ENCODE measurements at places on chromosomes 7 and 10.

GRCh38 chr10:28664369-28664740 is 13.0 kb upstream of the BAMBI start:
- no peak for DNase-seq

GRCh38 chr10:48526011-48526821 is 78.7 kb downstream of the ARHGAP22 start:
- no peak for DNase-seq

- DNase-seq = no peak
These were observed 56.6 kb upstream of the GDF10 start for GRCh38 chr10:47243356-47243755.

GRCh38 chr7:1311406-1312135 is 78.9 kb downstream of the UNCX start:
- no peak for DNase-seq

- no peak for DNase-seq
These were observed 255.5 kb upstream of the C7orf33 start for GRCh38 chr7:148334959-148335577.

DNA sequence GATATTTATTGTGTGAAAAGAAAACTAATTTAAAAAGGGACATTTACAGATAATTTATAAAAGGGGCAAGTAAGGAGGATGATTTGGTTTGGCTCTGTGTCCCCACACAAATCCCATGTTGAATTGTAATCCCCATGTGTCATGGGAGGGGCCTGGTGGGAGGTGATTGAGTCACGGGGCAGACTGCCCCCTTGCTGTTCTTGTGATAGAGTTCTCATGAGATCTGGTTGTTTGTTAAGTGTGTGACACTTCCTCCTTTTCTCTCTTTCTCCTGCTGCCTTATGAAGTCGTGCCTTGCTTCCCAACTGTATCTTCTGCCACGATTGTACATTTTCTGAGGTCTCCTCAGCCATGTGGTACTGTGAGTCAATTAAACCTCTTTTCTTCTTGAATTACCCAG is 171.0 kb upstream of the SEMA3E start:
- no peak for DNase-seq

GRCh38 chr10:79361726-79362397 is 14.6 kb downstream of the PPIF start:
- DNase-seq = no peak

DNA sequence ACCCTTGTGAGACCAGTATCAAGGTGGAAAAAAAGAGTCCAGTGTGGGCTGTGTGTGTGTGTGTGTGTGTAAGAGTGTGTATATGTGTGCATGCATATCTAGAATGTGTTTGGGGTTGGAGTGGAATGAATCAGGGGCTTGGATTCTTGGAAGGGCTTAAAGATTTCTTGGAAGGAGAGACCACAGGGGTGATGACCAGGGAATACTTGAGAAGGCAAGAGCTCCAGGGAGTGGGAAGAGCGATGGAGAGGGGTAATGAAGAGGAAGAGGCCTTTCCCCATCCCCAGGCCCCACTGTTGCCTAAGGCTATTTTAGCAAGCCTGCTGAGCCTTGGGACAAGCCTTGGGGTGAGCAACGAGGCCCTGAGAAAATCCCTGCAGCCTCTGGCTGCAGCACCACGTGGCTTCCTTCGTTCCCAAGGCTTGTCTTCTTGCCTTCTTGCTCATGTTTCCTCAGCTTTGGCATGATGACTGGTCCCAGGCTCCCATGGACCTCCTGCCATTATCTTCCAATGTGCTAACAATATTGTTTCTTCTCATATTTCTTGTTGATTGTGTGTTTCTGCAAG is 663.4 kb downstream of the INHBA start:
- no peak for DNase-seq

- DNase-seq = no peak
These were observed 160.8 kb downstream of the PFKFB3 start for GRCh38 chr10:6363511-6363910.

DNA sequence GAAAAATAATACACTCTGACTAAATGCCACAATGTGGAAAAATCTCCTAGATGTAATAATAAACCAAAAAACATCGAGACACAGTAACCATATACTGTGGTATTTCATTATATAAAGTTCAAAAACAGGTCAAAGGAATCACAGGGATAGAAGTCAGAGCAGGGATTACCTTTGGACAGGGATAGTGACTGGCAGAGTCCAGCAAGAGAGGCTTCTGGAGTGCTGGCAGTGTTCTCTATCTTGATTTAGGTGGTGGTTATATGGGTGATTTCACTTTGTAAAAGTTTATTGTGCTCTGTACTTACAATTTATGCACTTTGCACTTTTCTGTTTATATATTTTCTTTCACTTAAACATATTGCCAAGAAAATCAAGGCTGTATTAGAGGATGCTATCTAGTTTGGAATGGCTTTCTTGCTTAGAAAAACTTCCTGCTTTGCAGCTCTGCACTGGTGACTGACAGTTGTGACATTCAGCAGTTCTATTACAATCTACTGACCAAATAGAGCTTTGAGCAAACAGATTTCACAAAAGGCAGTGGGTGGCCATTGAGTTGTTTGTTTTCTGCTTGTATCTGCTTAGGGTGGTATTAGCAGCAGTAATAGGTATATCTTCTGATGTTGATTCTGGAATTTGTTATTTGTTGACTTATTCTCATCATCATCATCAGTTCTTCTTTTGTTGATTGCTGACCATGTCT is 263.6 kb upstream of the LRGUK start:
- no peak for DNase-seq

- DNase-seq = no peak
These were observed 3.0 kb downstream of the NUP42 start for GRCh38 chr7:23184709-23185359.

DNA sequence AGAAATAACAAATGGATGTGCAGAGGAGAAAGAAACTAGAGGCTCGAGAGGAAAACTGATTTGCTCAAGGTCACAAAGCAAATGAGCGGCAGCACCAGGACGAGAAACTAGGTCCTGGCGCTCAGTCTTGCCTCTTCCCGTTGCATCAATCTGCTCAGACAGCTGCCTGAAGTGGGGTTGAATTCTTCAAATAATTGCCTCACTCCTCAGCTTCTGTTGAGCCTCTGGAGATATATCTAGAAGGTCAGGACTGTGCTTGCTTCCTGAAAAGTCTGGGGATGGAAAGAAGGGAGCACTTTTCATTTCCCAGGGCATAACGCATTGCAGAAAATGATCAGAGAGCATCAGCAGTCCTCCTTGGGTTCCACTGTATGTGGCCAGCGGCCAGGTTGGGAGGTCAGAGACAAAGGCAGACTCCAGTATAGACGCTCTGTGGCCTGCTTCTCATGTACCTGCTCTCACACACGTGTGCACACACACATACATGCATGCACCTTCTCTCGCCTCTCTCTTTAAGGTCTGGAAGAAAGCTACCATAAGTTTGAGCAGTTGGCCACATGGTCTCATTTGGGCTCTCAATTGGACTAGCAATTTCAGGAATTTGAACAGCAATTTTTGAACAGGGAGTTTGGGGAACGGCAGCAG is 83.7 kb upstream of the DUSP5 start:
- DNase-seq = no peak

DNA sequence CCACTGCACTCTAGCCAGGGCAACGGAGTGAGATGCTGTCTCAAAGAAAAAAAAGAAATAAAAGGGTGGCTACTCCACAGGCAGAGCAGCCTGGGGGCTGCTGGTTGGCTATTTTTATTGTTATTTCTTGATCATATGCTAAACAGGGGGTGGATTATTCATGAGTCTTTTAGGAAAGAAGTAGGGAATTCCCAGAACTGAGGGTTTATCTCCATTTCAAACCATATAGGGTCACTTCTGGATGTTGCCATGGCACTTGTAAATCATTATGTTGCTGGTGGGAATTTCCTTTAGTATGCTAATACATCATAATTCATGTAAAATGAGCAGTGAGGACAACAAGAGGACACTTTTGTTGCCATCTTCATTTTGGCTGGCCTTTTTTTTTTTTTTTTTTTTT is 52.1 kb upstream of the GHITM start:
- no peak for DNase-seq

DNA sequence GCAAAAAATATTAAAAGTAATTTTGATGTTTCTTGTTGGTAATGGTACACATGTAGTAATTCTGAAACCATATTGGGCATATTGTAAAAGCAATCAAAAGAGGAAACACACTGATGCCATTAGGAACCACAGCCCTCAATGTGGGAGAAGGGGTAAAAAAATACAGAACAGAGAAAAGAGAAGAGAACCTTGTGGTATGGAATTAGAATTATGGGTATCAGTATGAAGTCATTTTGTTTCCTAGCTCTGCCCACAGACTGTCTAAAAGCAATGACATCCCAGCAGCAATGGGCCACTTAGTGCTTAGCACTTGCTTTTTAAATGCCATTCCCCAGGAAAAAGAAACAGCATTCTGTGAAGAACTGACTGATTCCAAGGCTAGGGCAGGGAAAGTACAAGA is 61.5 kb downstream of the CPVL start:
- DNase-seq = no peak

- no peak for DNase-seq
These were observed 25.7 kb upstream of the LOXL4 start for GRCh38 chr10:98293550-98294269.

DNA sequence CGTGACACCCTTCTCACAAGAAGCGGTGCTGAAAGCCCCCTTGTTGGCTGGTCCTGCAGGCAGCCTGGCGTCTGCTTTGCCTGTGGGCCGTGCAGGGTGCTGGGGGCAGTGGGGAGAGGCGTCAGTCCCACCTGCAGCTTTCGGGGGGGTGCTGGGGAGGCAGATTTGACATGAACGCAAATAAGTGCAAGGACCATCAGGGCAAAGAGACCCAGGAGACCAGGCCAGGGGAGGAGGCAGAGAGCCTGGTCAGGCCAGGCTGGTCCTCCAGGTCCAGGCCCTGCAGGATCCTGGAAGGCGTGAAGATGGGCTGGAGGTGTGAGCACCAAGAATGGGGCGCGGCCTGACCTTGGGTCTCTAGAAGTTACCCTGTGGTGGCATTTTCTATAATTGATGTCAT is 81.6 kb downstream of the MGMT start:
- no peak for DNase-seq

GRCh38 chr10:35416619-35417312 is 80.5 kb downstream of the CCNY start:
- no peak for DNase-seq

DNA sequence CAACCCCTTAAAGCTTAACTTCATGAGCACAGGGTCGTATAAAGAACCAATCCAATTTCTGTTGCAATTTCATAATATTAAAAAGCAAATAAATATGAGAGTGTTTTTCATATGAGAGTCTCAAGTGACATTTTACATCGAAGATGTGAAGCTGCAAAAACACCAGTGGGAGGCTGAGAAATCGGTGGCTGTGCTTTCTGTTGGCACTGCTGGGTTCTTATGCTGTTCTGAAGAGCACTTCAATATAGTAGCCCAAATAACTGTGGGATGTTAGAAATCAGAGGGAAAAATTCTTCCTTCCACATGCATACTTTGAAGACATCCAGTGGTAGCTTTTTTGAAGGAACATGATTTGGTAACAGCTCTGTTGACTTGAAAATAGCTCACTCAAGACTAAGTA is 245.8 kb downstream of the ARHGAP21 start:
- DNase-seq = no peak

- no peak for DNase-seq
These were observed 680.5 kb downstream of the PARD3 start for GRCh38 chr10:34134602-34135001.

GRCh38 chr7:137695942-137696341 is 150.8 kb downstream of the DGKI start:
- no peak for DNase-seq

GRCh38 chr10:7534480-7534852 is 123.6 kb upstream of the SFMBT2 start:
- DNase-seq = no peak

DNA sequence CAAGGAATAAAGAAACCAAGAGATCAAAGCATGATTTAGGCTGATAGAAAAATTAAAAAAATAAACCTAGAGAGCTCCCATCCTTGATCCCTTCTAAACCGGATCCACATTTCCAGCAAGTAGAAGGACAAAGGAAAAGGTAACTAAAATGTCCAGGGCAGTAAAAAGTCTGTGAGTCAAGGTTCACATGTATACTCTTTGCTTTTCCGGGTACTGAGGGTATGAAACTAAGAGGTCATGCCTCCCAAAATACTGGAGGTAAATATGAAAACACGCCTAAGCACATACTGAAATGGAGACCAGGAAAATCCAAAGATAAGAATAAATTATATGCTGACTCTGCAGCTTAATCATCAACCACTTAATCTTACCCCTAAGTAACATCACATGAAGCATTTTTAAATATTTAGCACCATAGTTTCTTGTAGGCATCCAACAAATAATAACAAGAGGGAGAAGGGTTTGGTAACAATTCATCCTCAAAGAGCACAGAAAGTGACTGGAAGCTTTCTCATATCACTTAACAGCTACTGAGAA is 35.4 kb downstream of the JAZF1 start:
- no peak for DNase-seq

DNA sequence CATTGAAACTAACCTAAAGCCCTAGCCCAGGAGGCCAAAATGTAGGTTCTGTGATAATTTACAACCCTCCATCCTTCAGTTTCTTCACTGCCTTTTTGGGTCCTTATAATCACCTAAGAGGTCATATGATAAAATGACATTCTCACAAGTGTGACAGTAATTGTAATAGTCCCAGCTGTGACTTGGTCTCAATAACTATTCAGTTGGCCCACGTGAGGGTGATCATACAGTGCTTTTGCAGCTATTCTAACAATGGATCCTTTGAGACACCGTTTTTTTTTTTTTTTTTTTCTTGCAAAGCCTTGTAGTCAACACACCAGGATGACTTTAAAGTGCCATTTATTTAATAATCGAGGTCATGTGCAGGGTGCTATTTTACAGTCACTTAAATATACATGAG is 760.0 kb downstream of the PHTF2 start:
- DNase-seq = no peak

GRCh38 chr10:112898540-112899390 is 51.3 kb upstream of the TCF7L2 start:
- no peak for DNase-seq

GRCh38 chr10:47207281-47207615 is 92.7 kb upstream of the GDF10 start:
- no peak for DNase-seq
